ENCODE measurements at places on chromosomes 5 and 9. TPM values are rescaled to one million over a fixed set of nuclear protein-coding genes. Genes with fewer than 3 reads are reported as not detected.

- no peak for DNase-seq
Measured at GRCh38 chr5:141186897-141187512, at the start of gene PCDHB9. TSS of gene PCDHB9 (plus strand) at chr5:141187161. CDS start at chr5:141187319, 158 bp downstream.

GRCh38 chr9:98545021-98545420 is 163.7 kb downstream of the GABBR2 start:
- DNase-seq, result peak; percentile 3

GRCh38 chr5:37792975-37793631 is 46.7 kb downstream of the GDNF start:
- peak; percentile 86 for DNase-seq

GRCh38 chr5:103424026-103424425 is 138.6 kb downstream of the NUDT12 start:
- peak; percentile 56 for DNase-seq

GRCh38 chr9:9790216-9790872 is 822.5 kb downstream of the PTPRD start:
- DNase-seq, result peak; percentile 18

GRCh38 chr9:99736291-99736690 is 85.4 kb upstream of the NR4A3 start:
- DNase-seq, result no peak

DNA sequence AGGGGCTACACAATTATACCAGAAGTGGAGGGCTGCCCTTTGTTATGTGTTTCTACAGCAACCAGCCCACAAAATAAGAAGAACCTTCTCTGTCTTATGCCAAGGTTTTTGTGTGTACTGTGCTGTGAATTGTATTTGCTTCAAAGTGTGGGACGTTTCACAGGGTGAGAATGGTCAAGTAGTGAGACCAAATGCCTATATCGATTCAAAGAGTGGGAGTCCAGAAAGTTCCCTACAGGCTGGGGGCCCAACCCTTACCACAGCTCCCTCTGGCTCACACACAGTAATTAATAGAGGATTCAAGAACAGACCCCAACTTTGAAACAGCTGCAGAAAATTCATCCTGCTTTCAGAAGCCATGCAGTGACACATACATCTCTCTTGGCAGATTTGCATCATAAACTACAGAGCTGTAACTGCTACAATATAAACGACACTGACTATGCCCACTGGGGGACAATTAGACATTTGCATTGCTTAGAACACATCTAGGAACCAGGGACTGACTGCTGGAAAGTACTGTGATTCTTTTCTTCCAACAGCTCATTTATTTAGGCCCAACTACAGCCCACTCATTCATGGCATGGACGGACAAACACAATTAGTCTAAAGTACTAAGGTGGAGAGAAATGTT is 12.8 kb downstream of the ENC1 start:
- no peak for DNase-seq

DNA sequence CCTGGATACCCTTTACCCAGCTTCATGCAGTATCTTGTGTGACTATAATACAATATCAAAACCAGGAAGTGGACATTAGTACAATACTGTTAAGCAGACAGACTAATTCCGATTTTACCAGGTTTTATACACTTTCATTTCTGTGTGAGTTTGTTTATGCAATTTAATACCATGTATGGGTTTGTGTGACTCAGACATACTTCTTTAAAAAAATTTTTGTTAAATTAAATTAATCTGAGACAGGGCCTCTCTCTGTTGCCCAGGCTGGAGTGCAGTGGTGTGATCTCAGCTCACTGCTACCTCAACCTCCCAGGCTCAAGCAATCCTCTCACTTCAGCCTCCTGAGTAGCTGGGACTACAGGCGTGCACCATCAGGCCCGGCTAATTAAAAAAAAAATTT is 156.8 kb downstream of the GAPVD1 start:
- DNase-seq, result no peak

GRCh38 chr5:23223846-23224245 is 283.6 kb upstream of the PRDM9 start:
- DNase-seq, result no peak

DNA sequence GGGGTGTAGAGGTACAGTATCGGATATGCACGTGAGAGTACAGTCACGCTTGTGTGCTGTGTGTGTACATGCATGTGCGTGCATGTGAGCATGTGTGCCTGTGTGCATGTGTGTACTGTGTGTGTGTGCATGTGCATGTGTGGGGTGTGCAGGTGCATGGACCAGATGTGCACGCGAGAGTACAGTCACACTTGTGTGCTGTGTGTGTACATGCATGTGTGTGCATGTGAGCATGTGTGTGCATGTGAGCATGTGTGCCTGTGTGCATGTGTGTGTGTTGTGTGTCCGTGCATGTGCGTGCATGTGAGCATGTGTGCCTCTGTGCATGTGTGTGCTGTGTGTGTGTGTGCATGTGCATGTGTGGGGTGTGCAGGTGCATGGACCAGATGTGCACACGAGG is 10.3 kb downstream of the SLC6A19 start:
- no peak for DNase-seq

DNA sequence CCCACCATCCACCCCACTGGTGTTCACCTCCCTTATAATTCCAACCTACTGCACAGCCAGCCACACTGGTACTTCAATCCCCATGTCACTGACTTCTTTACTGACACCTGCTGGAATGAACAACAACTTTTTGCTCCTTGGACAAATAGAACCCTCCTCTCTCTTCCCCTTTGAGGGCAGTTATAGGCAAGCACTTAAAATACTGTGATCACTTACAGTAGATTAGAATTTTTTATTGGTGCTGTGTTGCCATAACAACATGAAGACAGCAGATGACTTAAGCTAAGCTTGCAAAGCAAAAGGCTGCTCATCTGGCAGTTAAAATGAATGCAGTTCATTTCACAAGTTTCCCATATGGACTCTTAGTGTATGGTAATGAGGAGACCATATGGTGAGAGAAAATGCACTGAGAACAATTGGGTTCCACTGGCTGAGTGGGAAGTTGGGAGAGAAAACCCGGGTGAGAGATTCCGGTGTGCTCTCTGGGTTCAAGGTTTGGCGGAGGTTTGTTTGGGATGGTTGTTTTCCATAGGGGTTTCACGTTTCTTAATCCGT is 374.3 kb downstream of the EBF1 start:
- no peak for DNase-seq

GRCh38 chr9:106104887-106105286 is 410.5 kb downstream of the TMEM38B start:
- DNase-seq, result no peak

DNA sequence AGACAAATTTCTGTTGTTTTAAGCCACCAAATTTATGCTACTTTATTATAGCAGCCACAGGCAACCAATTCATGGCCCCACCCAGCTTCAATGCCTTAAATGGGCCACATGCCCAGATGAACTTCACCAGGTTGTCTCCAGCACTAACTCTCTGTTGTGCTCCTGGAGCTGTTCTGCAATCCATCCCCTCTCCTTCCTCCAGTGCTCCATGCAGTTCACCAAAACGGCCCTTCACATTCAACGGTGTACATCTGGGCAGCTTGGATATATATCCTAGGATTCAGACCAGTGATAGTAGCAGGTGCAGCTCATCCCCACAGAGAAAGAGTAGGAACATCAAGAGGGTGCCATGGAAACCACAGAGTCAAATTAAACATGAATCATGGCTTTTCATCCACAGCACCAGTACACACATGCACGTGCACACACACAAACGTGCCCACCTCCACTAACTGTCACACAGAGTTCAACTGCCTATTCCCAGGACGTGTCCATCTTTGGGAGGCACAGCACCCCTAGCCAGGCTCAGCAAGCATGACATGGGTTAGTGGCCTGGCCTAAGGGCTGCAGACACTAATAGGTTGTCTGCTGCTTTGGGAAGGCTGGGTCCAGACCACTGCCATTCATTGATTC is 134.5 kb downstream of the MED10 start:
- DNase-seq, result no peak

DNA sequence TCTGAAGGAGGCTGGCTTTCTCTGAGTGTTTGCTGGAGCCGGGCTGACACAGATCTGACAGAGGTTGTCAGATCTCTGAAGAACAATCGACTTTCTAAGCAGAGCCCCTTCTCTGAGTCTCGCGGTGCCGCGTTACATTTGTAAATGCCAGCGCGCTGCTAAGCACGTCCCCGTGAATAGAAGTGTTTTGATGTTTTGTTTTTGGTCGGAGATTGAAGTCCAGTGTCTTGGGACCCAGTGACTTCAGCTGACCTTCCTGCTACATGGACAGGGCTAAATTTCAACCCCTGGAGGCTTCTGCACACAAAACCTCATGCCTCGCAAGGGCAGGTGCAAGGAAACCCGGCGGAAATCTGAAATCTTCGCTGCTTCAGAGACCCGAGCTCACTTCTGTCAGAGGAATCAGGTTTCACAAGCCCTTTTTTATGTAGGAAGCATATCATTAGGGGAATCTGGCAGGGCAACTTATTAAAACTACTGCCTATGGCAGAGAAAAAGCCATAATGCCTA is 27.2 kb downstream of the NEUROG1 start:
- DNase-seq, result no peak

DNA sequence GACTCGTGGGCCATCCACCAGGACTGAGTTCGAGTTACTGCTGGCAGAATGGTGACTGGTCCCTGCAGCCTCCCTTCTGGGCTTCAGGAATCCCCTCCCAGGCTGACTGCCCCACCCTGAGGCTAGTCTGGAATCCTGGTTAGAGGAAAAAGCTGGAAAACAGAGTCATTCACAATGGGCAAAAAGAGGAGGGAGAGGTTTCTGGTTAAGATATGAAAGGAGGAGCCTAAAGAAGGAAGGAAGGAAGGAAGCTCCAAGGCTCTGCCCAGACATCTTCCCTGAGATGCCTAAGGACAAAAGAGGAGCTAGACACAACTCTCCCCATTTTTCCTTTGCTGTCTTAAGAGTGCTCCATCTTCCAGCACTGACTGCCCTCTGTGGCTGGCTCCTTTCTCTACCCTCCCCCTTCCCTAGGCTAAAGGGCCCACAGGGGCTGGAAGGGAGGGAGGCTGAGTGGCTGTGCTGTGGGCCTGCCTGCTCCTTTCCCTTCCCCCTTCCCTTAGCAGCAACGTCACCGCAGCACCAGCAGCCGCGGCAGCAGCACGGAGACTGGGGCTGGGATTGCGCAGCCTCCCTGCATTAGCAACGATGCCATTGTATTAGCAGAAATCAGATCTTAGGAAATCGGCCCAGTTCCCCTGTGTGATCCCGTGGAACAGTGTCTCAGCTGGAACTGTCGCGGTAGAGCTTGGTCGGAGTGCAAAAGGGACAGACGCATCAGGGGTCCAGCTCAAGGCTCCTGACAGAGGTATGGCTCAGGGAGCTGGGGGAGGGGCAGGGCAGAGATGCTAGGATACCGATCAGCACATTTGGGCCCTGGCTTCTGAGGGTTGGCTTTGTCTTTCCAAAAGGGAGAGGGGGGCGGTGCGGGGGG is 48.7 kb downstream of the RUSC2 start:
- DNase-seq, result no peak

DNA sequence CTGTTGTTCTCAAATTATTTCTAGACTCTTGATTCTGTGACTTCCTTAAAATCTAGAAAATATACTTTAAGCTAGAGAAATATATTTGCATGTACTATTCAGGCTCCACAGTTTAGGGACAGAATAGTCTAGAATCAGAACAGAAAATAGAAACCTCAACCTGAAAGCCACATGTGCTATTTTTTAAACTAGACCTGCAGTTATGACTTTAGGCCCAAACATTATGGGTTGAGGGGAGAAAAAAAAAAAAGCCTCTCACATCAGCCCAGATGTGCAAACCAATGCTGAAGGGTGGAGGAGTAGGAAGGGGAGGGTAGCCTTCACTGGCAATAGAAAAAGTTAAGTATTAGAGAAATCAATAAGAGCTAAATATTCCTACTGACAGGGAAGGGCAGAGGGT is 35.7 kb downstream of the ELL2 start:
- DNase-seq, result no peak

GRCh38 chr9:82989929-82990328 is 73.0 kb downstream of the RASEF start:
- no peak for DNase-seq

DNA sequence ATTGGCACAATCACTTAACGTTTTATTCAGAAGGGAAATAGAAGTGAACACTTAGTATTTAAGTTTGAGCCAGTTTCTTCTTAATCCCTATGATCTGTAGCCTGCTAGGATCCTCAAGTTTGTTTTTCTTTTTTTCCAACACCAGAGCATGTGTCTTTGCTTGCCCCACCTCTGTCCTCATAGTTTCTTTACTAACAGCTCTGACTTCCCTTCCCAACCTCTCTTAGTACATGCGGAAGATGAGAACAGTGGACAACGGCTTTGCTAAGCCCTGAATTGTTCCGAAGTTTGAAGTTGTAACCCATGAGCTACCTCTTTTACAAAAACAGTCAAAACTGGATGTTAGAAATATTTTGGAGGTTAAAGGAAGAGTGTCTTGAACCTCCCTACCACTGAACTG is 61.7 kb upstream of the TAF11L2 start:
- no peak for DNase-seq

DNA sequence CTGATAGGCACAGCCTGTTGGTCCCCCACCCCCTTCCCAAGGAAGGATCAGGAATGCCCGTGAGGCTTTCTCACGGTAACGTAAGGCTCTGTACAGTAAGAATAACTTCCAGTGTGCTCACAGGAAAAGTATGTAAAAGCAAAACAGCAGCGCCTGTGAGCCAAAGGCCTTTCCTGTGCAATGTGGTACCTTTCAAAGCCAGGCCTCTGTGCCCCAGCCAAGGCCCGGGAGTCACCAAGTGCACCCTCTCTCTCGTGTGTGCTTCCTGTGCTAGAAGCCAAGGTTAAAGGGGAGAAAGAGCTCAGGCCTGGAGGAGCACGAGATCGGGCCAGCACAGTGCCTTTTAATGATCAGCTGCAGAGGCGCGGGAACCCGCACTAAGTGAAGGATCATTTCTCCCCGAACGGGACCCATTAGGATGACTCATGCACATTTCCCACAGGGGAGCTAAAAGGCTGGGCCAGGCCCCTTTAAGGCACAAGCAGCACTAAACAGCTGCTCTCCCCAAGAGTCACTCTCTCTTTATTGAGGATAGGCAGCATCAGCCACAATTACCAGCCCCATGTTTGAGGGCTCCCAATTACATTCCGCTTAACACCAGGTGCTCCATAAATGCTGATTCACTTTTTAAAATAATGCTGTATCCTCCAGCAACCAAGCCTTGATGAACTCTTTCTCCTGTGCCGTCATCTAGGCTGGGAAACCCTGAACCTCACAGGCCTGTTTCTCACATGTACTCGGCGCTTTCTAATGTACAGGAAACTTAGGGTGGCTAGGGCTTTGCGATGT is 42.8 kb downstream of the SHB start:
- DNase-seq, result no peak

Gene PPP1R26
- 26.3 TPM for total RNA-seq

Gene OMD
- not detected for total RNA-seq

Measured in epithelial cell of proximal tubule (primary cell).